ENCODE measurements at places on chromosomes 7 and 10.

- DNase-seq: no peak
These were observed 228.9 kb downstream of the SDHAF3 start for GRCh38 chr7:97346349-97346748.

- DNase-seq: no peak
These were observed 13.5 kb upstream of the RPEL1 start for GRCh38 chr10:103232131-103232673.

- no peak for DNase-seq
These were observed 172.9 kb downstream of the CDK14 start for GRCh38 chr7:90769036-90769435.

GRCh38 chr10:93595378-93596161, 5.5 kb downstream of the RBP4 start:
- no peak for DNase-seq

- no peak for DNase-seq
These were observed 4.8 kb downstream of the INHBA start for GRCh38 chr7:41698114-41698513.

- DNase-seq: no peak
These were observed 47.3 kb downstream of the YKT6 start for GRCh38 chr7:44247868-44248651.

GRCh38 chr10:101451261-101451660, 97.3 kb downstream of the BTRC start:
- no peak for DNase-seq

DNA sequence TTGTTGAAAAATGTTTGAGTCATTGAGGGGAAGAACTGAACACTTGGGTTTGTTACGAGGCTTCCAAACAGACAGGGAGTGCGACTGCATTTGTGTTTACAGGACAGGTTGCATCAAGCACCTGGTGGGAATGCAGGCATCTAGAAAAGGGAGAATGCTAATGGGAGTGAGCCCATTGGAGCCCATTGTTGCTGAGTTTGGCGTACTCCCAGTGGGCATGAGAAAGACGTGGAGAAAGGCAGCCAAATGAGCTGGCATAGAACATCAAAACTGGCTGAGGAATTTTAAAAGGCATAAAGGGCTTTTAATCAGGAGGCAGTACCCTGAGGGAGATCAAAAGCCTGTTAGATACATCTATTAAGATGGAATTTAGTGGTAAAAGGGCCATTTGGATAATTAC, 171.6 kb upstream of the NPSR1 start:
- DNase-seq: no peak

GRCh38 chr10:12980102-12980661, 21.3 kb downstream of the CCDC3 start:
- no peak for DNase-seq

- DNase-seq: no peak
These were observed 77.6 kb downstream of the ITGA8 start for GRCh38 chr10:15642095-15642494.

- DNase-seq: no peak
These were observed 4.2 kb downstream of the PHTF2 start for GRCh38 chr7:77802557-77803405.

DNA sequence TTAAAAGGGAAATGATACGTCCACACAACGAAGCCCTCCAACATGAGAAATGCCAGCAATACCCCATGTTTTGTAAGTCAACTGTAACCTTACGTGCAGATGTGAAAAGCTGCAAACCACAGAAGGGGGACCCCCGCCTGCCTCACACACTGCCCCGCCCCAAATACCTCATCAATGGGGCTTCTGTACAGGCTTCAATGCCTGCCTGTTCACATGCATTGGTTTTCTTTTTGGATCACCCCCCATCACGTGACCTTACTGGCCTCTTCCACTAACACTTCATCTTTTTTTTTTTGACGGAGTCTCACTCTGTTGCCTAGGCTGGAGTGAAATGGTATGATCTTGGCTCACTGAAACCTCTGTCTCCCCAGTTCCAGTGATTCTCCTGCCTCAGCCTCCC, 224.0 kb downstream of the TNS3 start:
- DNase-seq: no peak

DNA sequence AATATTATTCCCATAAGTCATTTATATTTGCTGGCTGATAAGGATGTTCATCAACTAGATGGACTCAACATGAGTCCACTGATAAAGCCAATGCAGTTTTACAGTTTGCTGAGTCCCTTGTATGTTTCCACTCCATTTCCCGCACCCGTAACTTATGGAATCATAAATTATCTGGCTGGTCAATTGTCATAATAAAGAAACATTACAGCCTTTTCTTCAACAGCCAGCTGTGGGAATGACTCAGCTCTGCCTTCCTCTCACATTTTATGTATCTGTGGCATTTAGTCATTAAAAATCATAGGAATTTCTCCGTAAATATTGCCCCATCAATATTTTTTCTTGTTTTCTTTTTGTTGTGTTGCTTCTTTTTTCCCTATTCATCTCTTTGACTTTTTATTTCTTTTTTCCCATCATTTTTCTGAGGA, 22.3 kb upstream of the TMEM26 start:
- no peak for DNase-seq

- DNase-seq: no peak
These were observed 26.2 kb downstream of the PWWP2B start for GRCh38 chr10:132422903-132423825.

- no peak for DNase-seq
These were observed 45.6 kb upstream of the LRRC4 start for GRCh38 chr7:128076796-128077271.

GRCh38 chr10:58587676-58588075, 75.0 kb downstream of the BICC1 start:
- DNase-seq: no peak

GRCh38 chr10:69292459-69292858, 14.2 kb downstream of the HK1 start:
- no peak for DNase-seq

- DNase-seq: no peak
These were observed 98.9 kb downstream of the NEURL1 start for GRCh38 chr10:103592186-103593021.

GRCh38 chr10:131758939-131759301, 141.9 kb upstream of the PPP2R2D start:
- DNase-seq: no peak

- no peak for DNase-seq
These were observed 47.7 kb upstream of the ZNF92 start for GRCh38 chr7:65325793-65326432.

DNA sequence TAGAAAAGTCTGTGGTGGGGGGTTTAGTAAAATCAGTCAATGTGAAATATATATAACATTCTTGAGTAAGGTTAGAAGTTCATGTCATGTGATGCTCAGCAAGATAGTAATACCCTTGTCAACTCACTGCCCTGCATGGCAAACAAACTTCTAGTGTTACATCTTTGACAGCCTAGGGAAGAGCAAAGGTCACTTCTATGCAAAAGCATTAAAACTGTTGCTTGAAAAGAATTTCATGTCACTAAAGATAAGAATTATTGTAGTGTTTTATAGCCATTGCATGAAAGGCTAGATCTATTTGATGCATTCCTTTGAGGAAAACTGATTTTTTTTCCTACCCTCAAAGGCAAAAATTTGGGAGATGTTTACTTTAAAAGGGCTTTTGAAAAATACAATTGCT, 176.0 kb downstream of the SKAP2 start:
- DNase-seq: no peak

DNA sequence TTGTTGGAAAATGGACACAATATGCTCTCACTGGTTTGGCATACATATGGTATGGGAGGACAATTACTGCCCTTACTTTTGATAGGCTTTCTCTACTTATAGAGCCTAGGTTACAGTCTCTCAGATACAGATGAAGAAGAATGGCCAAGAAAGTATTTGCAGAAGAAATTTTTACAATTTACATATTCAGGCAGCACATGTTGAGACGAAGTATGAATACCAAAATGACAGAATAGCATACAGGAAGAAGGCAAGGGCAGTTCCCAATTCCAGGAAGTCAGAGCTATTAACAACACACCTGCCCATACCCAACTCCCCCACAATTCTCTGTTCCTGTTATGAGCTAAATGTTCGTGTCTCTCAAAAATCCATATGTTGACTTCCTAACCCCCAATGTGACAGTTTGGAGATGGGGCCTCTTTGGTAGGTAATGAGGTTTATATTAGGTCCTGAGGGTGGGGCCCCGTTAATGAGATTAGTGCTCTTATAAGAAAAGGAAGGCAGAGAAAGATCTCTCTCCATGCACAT, 67.8 kb downstream of the DOCK4 start:
- no peak for DNase-seq

DNA sequence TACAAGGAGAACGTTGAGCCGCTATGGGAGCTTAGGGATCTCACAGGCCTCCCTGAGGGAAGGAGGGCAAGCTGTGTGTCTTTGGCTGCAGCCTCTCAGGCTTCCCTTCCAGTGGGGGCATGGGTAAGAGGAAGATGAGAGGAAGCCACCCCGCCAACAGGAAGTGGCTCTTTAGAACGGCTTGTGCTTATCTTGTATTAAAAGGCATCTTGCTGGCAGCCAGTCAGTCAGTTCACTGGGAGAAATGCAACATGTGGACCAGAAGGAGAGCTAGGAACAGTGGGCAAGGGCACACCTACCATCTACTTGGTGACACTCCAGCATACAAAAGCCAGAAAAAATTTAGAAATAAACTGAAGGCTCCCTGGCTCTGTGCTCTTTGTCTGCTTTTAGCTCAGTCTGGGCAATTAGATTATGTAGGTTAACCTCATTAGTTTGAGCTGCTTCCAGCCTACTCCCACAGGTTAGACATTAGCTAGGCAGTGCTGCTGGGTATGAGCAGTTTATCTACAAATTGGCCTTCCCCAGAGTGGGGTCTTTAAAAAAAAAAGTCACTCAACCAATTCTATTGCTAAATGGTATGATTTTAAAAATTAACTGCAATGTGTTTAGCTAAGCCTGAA, 595.9 kb downstream of the KCNMA1 start:
- no peak for DNase-seq
